Right atrium auricular region (tissue), 2 donors: ENCODE measurements at places on chromosomes 5 and 9.

- DNase-seq = no peak
Observed at GRCh38 chr9:109639674-109640579, 140.1 kb upstream of the PALM2AKAP2 start.

GRCh38 chr5:135729321-135729786 lies 105.1 kb upstream of the SLC25A48 start:
- no peak for DNase-seq

DNA sequence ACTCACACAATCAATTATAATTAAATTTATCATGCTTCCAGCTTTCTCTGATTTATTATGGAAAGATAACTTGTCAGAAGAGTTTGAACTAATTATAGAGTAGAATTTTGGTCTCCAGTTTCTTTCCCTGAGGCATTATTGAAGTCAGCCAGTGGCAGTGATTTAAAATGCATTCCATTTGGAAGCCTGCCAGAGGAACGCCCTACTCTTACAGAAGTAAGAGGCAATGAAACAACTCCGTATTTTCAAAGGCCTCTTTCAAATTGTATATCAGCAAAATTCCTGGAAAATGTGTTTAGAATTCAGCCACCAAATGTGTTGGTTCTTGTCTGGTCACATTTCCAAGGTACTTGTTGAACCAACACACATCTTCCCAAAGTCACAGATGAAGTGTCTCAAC lies 640.9 kb downstream of the SEMA5A start:
- DNase-seq = no peak

DNA sequence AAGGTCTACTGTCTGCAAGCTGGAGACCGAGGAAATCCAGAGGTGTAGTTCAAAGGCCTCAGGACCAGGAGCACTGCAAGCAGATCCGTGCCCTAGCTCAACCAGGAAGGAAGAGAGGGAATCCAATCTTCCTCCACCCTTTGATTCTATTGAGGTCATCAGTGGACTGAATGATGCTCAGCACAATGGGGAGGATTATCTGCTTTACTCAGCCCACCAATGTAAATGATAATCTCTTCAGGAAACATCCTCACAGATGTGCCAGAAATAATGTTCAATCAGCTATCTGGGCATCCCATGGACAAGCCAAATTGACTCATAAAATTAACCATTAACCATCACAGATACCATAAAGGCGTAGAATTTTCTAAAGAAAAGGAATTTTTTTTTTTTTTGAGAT lies 92.0 kb downstream of the BASP1 start:
- DNase-seq = no peak

DNA sequence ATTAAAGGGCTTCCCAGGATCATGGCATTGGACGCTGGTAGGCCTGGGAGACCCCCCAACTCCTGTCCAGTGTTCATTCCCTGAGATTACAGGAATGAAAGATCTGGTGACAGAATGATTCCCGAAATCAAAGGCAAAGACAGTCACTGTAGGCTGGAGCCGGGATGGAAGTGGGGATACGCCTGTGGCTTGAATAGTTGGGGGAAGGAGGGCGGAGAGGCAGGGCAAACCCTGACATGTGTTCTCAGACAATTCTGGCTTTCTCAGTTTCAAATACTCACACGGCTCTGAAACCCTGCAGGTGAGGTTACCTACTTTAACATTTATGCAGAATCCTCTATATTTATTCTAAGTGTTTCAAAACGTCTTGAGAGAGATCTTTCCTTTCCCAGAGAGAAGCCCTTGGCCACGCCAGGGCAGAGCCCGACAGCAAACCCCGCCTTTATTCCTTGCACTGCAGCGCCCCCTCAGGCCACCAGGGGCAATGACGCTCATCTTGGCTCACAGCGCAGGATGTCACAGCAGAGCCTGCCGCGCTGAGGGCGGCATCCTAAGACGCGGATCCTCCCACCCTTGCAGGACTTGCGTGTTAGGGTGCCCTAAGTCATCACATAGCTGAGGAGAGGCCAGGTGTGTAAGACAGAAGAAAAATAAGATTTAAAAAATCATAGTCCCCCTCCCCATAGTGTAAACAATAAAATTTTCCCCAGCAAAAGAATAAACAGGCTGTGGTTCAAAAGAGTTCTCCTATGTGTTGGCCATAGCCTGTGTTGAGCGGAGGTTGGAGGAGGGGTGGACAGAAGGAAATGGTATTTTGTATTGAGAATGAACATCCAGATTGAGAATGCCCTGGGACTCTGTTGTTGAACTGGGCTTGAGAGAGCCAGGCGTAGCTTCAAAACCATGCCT lies 284.5 kb downstream of the NTRK2 start:
- peak; percentile 83 for DNase-seq

DNA sequence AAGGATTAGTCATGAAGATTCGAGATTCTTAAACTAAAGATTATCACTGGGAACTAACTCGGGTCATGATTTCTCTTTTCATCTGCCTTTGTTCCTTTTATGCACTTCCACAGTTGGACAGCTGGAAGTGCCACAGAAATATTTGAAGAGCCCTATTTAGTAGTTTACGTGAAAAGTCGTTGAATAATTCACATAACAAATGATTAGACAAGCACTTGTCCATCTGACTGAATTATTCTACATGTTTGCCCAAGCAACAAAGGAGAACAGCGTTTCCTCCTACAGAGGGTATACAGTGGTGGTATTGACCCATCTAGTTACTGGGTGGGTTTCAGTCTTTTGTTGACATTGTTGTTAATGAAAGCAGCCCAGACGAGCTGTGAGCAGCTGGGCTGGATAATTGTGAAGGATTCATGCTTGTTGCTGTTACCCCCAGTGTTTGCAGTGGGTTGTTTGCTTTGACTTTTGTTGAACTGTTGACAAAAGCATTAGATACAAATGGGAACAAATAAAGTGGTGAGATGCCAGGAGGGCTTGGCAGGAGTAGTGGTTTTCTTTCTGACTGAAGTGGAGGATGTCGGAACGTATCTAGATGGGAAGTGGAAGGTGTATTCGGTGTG lies 96.2 kb downstream of the TLE4 start:
- DNase-seq = no peak

DNA sequence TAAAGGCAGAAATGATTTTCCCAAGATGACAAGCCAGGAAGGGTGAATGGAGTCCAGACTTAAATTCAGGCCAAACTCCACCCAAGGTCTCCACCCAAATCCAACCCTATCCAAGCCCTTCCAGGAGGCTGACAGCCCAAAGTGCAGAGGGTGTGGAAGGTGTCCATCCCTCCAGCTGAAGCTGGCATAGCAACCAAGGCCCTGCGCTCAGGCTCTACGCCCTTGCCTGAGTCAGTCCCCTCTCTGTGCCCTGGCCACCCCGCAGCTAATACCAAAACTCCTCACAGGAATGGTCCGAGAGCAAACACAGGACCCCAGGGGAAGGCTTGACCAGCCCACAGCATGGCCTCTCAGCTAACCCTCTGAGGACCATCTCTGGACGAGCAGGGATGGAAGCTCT lies 2.1 kb downstream of the SEPTIN8 start:
- no peak for DNase-seq

- DNase-seq = no peak
Observed at GRCh38 chr5:119452060-119452372, 281 bp upstream of the HSD17B4 start.

GRCh38 chr5:13990896-13991295 lies 46.4 kb upstream of the DNAH5 start:
- DNase-seq = no peak

- DNase-seq = peak; percentile 71
Observed at GRCh38 chr5:10856683-10857337, 95.8 kb upstream of the DAP start.

DNA sequence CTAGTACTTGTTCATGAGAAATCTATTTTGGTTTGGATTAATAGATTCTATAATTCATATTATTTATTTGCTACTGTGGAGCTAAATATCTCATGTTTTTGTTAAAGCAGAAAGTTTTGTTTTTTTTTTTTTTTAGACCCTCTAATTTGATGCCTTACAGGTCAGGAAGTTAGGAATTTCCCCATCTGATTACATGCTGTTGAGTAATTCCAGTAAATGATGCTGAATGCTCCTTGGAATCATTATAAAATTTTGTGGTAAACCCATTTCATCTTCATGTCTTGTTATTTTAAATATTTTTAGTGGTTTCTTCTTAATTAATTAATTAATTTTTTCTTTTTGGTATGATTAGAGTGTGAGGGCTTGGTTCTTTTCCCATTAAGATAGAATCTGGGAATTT lies 35.6 kb downstream of the NNT start:
- DNase-seq = no peak

DNA sequence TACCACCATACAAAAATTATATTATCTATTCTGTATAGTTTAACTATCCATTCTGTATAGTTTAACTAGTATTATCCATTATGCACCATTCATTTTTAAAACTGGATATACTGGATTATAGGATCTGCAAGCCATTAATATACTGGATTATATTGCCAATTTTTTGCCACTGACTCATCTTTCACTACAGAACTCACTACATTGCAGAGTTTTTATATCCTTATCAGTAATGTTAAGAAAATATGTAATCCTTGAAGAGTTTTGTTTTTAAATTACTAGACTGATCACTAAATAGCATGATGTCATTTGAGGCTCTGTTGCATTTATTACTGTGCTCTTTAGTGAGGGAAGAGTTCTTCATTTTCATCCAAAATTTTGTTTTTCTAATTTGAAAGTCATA lies 109.8 kb upstream of the SNX2 start:
- no peak for DNase-seq

DNA sequence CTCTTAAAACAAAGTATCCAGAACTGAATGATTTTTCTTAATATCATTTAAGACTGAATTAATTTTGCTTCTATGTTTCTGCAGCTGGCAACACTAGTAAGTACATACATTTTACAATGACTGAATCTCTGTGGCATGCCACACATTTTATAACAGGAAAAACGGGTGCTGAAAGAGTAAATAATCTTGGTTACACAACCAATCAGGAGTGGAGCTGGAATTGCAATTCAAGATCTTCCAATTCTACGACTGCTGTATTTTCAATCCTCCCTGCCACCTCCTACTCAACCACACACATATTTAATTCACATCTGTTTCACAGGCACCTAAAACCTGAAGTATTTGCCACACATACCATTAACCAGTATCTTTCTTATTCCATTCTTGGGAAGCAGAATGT lies 52.7 kb upstream of the NR5A1 start:
- DNase-seq = no peak

- no peak for DNase-seq
Observed at GRCh38 chr9:135209852-135210251, 122.4 kb downstream of the OLFM1 start.

- no peak for DNase-seq
Observed at GRCh38 chr5:28743025-28743715, 1704.8 kb upstream of the CDH9 start.

DNA sequence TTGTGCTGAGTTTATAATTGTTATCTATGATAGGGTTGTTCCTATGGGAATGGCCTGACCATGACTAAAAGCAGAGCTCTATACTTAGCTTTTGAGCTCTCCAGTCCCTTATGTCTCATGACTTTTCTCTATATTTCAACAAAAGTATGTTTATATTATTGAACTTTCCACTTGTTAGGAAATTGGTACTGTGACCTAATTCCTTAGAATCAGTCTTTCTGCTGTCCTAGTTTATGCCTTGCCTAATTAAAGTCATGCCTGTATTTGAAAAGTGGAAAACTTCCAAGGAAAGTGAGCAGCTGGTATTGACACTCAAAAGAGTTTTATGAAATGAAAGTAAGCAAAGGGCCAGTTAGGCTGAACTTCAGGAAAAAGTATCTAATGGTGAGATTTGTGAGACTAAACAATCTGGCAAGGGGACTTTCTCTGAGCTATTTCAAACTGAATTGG lies 68.6 kb downstream of the XRCC4 start:
- no peak for DNase-seq
